HT-29 (cell line): ENCODE measurements at places on chromosomes 7 and 10.

- DNase-seq, result no peak
Measured at GRCh38 chr7:260441-261281, 29.3 kb upstream of the FOXL3 start.

DNA sequence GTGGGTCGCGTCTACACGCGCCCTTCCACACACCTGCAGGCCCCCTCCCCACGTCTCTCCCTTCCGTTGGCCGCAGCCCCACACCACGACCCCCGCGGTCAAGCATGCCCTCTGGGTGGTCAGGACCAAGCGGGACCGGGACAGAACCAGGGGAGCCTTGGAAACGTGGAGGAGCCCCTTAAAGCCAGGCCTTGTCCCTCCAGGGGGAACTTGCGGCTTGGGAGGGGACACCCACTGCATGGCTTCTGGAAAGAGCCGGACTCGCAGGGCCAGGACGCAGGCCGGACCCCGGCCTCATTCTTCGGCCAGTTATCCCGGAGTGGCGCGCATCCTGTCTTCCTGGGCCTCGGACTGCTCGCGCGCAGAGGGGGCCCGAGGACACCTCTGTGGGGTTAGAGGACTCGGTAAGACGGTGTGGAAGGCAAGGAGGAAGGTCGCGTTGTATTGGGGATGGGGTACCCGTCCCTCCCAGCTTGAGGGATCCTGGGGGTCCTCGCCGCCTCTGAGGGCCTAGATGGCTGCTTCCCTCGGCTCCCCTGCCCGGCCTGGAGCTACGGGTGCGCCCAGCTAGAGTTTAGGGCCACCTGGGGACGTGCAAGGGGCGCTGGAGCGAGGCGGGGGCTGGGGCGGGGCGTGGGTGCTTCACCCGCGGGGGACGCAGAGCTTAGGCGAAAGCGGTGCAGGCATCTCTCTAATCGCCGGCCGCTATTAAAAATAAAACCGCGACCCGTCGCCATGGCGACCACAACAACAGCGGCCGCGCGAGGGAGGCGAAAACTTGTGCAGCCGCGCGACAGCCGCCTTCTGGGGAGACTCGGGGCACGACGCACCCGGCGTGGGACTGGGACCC is 1.8 kb upstream of the PDGFA start:
- peak; percentile 82 for DNase-seq

DNA sequence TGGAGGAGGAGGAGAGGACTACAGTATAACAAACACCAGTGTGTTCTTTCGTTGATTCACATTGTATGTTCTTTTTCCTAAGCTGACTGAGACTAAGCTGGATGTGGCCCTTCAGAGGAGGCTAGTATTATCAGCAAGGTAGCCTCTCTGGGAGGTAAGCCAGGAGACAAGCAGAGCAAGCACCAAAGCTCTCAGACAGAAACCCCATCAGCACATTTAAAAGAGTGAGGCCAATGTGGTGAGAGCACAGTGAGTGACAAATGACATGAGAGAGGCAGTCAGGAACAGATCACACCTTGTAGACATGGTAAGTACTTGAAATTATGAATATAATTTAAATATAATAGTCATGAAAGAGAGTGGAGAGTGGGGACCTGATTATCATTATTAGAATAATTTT is 107.6 kb downstream of the KMT2C start:
- DNase-seq, result no peak

DNA sequence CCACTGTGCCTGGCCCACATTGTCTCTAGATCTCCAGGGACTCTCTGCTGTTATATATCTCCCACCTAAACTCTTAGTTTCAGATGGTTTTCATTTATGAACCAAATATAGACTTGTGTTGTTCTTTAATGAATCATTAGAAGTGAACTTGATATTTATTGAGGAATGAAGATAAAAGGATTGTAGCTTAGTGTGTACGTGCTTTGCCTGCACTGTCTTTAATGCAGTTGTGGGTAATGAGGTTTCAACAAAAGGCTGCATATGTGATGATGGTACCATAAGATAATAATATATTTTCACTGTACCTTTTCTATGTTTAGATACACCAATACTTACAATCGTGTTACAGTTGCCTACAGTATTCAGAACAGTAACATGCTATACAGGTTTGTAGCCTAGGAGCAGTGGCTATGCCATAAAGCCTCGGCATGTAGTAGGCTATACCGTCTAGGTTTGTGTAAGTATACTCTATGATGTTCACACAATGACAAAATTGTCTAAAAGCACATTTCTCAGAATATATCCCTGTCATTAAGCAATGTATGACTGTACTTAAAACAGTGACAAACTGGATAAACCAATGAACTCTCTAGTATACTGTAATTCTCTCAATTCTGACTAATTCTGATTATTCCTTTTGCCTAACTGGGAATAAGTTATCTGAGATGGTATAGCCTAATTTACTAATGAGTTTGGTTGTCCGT is 25.2 kb downstream of the VCL start:
- no peak for DNase-seq

GRCh38 chr7:147235645-147236382 is 1119.2 kb downstream of the CNTNAP2 start:
- DNase-seq, result no peak

GRCh38 chr7:108046952-108047506 is 44.1 kb upstream of the LAMB1 start:
- DNase-seq, result no peak

GRCh38 chr7:82443036-82443546 is 486 bp downstream of the CACNA2D1 start:
- no peak for DNase-seq

DNA sequence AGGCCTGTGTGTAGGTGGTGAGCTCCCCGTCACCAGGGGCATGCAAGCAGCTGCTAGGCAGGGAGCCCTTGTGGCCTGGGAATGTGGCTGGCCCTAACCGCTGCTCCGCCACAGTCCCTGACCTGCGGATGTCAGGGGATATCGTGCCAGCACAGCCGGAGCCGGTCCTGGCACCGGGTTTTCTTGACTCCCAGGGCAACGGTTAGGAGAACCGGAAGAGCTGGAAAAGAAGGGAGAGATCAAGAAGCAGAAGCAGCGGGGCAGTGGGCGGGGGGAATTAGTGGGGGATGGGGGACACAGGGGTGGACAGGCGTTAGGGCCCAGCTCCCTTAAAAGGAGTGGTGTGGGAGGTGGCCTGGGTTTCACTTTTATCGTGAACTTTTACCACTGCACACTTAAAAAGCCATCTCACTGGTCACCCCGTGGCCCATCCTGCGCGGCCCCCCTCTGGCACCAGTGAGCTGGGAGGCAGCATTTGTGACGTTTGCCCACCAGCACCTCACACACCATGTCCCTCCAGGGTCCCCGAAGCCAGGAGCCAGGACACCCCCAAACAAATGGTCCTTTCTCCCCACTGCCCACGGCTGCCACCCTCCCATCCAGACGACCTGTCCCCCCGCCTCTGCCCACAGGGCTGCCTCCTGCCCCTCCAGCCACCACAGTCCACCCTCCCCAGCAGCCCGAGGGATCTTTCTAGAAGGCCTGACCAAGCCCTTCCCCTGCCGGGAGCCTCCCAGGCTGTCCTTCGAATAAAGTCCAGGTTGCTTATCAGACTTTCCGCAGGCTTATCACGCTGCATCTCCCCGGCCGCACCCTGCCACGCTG is 1.8 kb upstream of the MICALL2 start:
- peak; percentile 77 for DNase-seq

DNA sequence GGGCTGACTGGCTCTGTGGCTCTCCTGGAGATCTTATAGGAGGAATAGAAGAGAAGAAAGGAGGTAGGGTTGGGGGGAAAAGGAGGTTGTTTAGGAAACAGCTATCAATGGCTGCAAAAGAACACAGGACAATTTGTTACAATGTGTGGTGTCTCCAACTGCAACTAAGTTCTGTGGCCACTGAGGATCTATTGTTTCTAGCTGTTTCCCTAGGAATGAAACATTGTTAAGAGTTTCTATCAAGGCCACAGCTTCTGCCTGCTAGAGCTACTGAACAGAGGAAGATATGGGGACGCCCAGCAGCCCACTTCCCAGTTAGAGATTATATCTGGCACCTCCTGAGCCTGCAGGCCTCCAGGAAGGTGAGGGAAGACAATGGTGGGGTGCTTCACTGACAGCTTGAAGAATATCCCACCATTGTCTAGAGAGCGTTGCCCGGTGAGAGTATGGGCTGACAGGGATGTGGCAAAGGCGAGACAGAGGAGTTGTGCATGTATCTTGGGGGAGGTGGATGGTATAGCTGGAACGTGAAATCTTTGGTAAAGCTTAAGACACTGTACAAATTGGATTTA is 4.0 kb downstream of the SCD start:
- no peak for DNase-seq

- no peak for DNase-seq
Measured at GRCh38 chr7:50306494-50307367, 2.2 kb downstream of the IKZF1 start.

DNA sequence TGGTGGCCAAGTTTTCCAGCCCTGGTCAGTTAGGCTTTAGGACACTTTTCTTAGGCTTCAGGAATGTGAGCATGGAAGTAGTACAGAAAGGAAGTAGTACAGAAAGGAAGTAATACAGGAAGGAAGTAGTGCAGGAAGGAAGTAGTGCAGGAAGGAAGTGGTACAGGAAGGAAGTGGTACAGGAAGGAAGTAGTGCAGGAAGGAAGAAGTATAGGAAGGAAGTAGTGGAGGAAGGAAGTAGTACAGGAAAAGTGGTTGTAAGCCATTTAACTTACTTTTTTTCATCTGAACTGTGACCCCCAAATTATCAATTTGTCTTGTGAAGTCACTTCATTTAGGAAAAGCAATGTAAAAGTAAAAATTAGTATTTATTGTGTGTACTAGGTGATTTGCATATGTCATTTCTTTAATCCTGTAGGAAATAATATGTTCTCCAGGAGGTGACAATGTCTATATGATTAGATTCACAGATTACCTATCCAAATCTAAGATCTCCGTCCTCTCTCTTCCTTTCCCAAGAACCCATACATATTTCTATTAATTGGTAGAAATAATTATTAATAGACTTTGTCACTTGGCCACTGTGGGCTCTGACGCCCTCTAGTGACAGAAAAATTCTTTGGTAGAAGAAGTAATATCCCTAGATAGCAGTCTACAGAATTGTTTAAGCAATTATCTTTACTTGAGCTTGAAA is 3.9 kb upstream of the FAS start:
- DNase-seq, result peak; percentile 73

GRCh38 chr7:35498416-35498815 is 196.5 kb downstream of the HERPUD2 start:
- DNase-seq, result no peak

DNA sequence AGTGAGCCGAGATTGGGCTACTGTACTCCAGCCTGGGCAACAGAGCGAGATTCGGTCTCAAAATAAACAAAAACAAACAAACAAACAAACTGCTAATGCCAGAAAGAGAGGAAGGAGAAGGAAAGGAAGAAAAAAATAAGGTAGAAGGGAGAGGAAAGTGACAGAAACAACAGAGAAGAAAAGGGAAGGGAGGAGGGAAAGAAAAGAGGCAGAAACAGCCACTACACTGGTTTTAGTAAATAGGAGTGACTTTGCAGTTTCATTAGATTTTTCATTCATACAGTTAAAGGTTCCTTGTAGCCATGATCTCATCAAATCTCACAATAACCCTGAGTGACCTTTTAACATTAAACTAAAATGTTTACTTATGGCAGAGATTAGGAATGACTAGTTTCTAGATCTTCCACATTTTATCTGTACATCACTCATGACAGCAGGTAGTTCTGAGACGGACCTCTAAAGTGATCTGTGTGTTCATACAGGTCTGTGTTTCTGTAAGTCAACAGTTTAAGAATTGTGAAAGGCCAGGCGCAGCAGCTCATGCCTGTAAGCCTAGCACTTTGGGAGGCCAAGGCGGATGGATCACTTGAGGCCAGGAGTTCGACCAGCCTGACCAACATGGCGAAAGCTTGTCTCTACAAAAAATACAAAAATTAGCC is 191.3 kb upstream of the KLF14 start:
- peak; percentile 70 for DNase-seq

DNA sequence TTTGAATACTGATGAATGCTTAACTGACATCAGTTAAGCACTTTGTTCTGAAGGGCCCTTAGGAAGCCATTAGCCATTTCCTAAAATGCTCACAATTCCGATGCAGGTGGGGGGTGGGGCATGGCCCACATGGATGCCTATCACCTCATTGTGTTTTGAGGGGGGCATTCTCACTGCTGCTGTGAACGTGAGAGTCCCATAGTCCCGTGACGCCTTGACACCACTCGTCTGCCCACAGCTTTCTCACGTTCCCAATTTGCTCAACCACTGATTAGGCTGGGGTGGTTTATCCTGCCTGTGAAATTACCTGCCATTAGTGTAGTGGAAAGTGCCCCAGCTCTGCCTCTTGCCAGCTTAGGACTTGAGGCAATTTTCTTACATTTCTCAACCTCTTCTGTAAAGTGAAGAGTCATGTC is 31.9 kb downstream of the DUSP5 start:
- no peak for DNase-seq

GRCh38 chr7:88172842-88173241 is 47.0 kb downstream of the SRI start:
- DNase-seq, result no peak

DNA sequence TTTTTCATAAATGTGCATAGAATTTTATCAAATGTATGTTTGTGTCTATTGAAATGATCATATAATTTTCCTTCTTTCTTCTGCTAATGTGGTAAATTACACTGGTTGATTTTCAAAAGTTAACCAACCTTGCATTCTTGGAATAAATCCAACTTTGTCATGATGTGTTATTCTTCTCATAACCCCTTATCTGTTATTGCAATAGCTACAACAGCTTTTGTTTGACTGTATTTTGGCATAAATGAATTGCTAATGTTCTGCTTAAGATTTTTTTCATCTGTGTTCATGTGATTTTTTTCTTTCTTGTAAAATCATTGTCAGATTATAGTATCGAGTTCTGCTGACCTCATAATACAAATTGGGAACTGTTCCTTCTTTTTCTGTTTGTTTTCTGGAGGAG is 17.6 kb downstream of the CDH23 start:
- no peak for DNase-seq

GRCh38 chr7:97973206-97973658 is 16.8 kb downstream of the OCM2 start:
- no peak for DNase-seq

DNA sequence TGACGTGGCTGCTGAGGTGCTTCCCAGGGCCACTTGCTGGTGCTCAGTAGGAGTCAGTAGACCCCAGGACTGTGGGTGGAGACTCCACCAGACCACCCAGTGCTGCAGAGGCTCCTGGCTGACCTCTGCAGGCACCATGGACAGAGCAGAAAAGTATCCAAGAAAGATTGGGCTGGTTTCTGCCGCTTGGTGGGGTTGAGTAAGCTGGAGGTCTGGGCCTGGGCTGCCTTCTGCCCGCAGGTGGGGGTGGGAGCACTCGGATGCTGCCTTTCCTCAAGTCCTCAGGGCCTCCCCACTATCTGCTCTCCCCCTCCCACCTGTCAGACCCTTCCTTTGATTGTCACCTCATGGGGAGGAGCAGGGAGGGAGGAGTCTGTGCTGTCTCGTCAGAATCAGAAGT is 91.6 kb downstream of the WDR37 start:
- DNase-seq, result no peak

DNA sequence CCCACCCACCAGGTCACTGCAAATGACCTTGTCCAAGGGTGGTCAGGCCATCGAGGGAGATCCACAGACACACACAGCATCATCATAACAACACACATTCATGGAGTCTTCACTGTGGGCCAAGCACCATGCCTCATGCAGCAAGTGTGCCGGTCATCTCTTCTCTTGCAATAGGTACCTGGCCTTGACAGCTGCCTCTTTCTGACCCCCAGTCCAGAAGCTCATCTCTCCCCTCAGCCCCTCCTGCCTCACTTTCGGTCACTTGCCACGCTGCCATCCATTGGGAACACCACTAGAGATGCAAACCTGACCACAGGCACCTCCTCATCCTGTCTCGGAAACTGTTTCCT is 75.9 kb downstream of the OAT start:
- DNase-seq, result no peak
